ENCODE measurements at places on chromosomes 3 and 15.

GRCh38 chr3:8464668-8465067, 37.0 kb upstream of the LMCD1 start:
- DNase-seq, result no peak

GRCh38 chr15:40836020-40836419, 7.5 kb upstream of the PPP1R14D start:
- no peak for DNase-seq

- no peak for DNase-seq
Observed at GRCh38 chr3:137172728-137173127, 214.9 kb downstream of the IL20RB start.

GRCh38 chr15:49902685-49903501, 216.1 kb downstream of the ATP8B4 start:
- DNase-seq, result no peak

- DNase-seq, result no peak
Observed at GRCh38 chr3:163951397-163951987, 1126.8 kb downstream of the SI start.

DNA sequence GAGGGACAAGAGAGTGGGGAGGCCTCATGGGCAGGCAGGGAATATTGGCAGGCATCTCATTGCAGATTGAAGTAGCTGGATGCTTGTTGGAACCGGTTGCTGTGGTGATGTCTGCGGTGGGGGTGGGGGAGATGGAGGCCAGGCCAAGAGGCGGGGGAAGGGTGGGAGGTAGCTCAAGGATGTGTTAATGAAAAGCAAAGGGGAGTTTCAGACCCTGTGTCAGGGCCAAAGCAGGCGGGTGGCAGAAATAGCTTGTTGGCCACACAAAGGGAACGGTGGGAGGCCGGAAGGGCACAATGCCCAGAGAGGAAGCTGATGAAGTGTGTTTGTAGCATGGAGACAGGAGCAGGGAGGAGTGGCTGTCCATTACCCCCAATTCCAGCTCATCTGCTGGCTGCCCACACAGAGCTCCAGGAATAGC, 28.0 kb downstream of the CCDC33 start:
- DNase-seq, result no peak

GRCh38 chr3:166291186-166291955, 454.1 kb upstream of the BCHE start:
- DNase-seq, result no peak

DNA sequence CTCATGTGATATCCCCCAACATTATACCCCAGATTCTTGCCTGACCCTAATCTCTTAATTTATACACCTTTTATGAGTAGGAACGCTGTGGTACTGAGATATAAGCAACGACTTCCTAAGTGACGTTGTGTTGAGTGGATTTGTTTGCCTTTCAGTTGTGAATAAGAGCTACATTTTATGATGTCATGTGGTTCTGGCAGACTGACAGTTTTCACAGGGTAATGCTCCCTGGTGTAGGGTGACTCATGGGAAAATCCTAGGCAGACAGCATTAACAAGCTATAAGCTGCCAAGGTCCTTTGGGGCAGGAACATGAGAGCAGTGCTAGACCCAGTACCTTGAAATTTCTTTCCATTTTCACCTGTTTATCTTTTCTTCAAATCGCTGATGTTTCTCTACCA, 11.2 kb downstream of the C3orf52 start:
- no peak for DNase-seq

- DNase-seq, result no peak
Observed at GRCh38 chr3:81839504-81840094, 78.2 kb upstream of the GBE1 start.

- DNase-seq, result no peak
Observed at GRCh38 chr3:85539232-85539631, 580.4 kb downstream of the CADM2 start.

DNA sequence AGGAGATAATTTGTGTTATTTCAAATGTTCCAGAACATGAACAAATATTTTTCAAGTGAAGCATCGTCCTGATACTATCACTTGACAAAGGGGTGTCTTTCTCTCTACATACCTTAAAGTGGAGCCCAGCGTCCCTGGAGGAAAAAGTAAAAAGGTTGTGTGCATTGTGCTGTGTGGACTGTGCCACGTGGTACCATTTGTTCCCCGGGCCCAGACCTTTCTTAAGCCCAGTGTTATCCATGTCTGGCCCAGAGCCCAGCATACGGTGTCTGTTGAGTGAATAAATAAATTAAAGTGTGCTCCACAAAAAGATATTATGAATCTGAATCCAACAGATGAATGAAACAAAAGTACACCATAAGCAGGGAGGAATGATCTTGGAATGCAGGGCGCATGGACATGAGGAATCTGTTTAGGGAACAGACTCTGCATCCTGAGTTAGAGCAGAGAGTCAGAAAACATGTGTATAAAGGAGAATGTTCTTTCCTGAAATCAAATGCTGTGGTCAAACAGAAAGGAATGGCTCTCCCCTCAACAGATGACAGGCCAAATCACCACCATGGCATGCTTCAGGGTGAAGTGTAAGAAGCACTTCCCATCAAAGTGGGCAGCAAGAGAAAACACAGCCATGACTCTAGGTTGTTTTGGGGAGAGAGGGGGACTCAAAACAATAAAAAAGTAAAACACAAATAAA, 8.1 kb upstream of the PRSS50 start:
- DNase-seq, result no peak

DNA sequence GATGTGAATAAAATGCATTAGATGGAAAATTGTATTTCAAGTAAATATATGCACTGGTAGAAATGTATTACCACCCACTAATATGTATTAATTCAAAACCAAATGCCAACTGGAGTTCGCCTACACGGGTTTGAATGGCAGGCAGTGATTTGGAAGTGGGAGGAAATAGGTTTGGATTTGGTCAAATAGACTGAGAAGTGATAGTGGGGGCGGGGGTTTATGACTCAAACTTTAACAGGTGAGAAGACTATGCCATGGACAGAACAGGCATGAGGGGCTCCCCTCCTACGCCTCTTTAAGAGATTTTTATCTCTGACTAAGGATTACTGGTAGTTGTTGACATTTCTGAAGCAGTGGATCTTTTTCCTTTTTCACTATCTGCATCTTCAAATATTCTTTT, 677.8 kb downstream of the NTRK3 start:
- no peak for DNase-seq
